ENCODE measurements at places on chromosomes 4 and X.

GRCh38 chr4:69907151-69907550 lies 23.7 kb upstream of the CSN1S1 start:
- DNase-seq: no peak

DNA sequence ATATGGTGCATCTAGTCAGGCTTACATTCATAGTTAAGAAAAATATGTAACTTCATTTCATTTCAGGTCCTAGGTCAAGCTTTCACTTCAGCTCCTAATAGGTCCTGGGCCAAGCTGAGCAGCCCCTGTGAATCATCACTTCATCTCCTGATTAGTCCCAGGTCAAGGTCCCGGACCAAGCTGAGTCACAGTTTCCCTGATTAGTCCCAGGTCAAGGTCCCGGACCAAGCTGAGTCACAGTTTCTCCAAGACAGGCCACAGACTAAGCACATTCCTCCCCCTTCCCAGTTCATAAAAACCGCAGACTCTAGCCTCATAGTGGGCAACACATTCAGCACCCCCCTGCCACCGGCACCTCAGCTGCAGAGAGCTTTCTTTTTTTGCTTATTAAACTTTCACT lies 1331.8 kb downstream of the PCDH19 start:
- DNase-seq: no peak

GRCh38 chr4:113744667-113745240 lies 16.8 kb downstream of the CAMK2D start:
- DNase-seq: no peak

GRCh38 chr4:170008371-170008770 lies 17.8 kb downstream of the MFAP3L start:
- DNase-seq: no peak

DNA sequence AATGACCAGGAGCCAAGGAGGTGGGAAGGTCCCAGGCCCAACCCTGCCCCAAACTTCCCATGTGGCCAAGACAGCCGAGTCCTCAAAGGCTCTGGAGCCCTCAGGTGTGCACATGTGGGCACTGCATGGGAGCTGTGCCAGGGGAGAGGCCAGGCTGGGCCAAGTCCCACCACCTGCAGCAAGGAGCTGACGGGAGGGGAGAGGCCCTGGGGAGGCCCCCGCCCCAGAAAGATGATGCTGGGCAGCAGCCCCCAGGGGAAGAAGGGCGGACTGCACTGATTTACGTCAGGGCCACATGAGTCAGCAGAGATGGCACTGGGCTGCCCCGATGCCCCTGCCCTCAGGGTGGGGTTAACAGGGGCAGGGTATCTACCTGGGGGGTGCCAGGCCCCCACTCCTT lies 1.4 kb downstream of the L1CAM start:
- DNase-seq: peak; percentile 53

DNA sequence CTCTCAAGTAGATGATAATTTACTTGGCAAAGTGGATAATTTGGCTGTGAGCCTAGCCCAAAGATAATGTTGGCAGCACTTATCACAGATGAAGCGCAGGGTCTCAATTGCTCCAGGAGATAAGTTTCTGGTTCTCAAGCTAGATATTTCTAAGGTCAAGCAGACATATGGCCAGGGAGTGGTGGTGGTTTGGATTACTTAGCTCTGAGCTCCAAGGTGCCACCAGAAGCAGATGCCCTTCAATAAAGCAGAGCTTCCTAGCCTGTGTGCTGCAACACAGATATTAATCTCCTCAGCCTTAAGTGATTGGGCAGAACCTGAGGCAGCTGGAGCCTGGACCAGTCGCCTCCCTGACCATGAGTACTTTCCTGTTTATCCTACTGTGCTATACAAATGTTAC lies 79.2 kb upstream of the NALF2 start:
- DNase-seq: no peak
